Smooth muscle cell of the pulmonary artery (primary cell): ENCODE measurements at places on chromosomes 3 and 15. TPM values are rescaled to one million over a fixed set of nuclear protein-coding genes. Genes with fewer than 3 reads are reported as not detected.

The HRH1 gene
- 21.6 and 44.0 TPM in 2 replicates for total RNA-seq

The DPPA4 gene
- under 0.01 TPM in 1 of 2 replicates, not detected in the other for total RNA-seq

The CD200R1 gene
- total RNA-seq = 0.07 TPM in 1 of 2 replicates, not detected in the other

The HACL1 gene
- total RNA-seq = 20.0 and 21.5 TPM in 2 replicates

The PLA2G4B gene
- 1.1 and 1.2 TPM in 2 replicates for total RNA-seq

The PLD1 gene
- total RNA-seq = 16.9 and 36.3 TPM in 2 replicates

The IL20RB gene
- 0.98 and 1.0 TPM in 2 replicates for total RNA-seq

The GPR15 gene
- not detected in 2 replicates for total RNA-seq

The LRRC31 gene
- total RNA-seq = not detected in 2 replicates

The ITIH1 gene
- 0.17 and 0.33 TPM in 2 replicates for total RNA-seq

The SLC38A3 gene
- total RNA-seq = not detected in 2 replicates

The NME9 gene
- total RNA-seq = 0.07 TPM in 1 of 2 replicates, not detected in the other

The SLC24A5 gene
- not detected in 2 replicates for total RNA-seq

The ZNF385D gene
- total RNA-seq = 1.2 and 8.9 TPM in 2 replicates

The TNFSF10 gene
- total RNA-seq = 0.33 and 1.1 TPM in 2 replicates

The KY gene
- total RNA-seq = 1.4 and 3.5 TPM in 2 replicates

The STX19 gene
- 0.07 and 0.10 TPM in 2 replicates for total RNA-seq

The TNNC1 gene
- 0.23 and 2.6 TPM in 2 replicates for total RNA-seq

The SLCO2A1 gene
- total RNA-seq = under 0.01 TPM in 2 replicates

The DNAJB11 gene
- total RNA-seq = 56.6 and 59.0 TPM in 2 replicates

The CP gene
- 16.1 and 42.1 TPM in 2 replicates for total RNA-seq

The HGD gene
- total RNA-seq = 0.40 and 1.3 TPM in 2 replicates

The PLOD2 gene
- total RNA-seq = 819 and 1,169 TPM in 2 replicates

The PDIA3 gene
- total RNA-seq = 1,033 and 1,111 TPM in 2 replicates

The GOLGA8T gene
- total RNA-seq = 0.13 and 0.17 TPM in 2 replicates

The HYAL3 gene
- total RNA-seq = 10.6 and 10.8 TPM in 2 replicates

The ADGRG7 gene
- 0.07 TPM in 1 of 2 replicates, not detected in the other for total RNA-seq

The CHRD gene
- total RNA-seq = 1.5 and 10.9 TPM in 2 replicates

The TTC21A gene
- 3.2 and 6.8 TPM in 2 replicates for total RNA-seq

The NOX5 gene
- total RNA-seq = 0.23 and 0.39 TPM in 2 replicates

The IQCB1 gene
- total RNA-seq = 8.4 and 9.4 TPM in 2 replicates

The CD80 gene
- not detected in 2 replicates for total RNA-seq

The KNG1 gene
- not detected in 2 replicates for total RNA-seq
